ENCODE measurements at places on chromosomes 5 and 9.
A peak's percentile ranks its signal among the peaks of the same experiment; 100 is the strongest.

DNA sequence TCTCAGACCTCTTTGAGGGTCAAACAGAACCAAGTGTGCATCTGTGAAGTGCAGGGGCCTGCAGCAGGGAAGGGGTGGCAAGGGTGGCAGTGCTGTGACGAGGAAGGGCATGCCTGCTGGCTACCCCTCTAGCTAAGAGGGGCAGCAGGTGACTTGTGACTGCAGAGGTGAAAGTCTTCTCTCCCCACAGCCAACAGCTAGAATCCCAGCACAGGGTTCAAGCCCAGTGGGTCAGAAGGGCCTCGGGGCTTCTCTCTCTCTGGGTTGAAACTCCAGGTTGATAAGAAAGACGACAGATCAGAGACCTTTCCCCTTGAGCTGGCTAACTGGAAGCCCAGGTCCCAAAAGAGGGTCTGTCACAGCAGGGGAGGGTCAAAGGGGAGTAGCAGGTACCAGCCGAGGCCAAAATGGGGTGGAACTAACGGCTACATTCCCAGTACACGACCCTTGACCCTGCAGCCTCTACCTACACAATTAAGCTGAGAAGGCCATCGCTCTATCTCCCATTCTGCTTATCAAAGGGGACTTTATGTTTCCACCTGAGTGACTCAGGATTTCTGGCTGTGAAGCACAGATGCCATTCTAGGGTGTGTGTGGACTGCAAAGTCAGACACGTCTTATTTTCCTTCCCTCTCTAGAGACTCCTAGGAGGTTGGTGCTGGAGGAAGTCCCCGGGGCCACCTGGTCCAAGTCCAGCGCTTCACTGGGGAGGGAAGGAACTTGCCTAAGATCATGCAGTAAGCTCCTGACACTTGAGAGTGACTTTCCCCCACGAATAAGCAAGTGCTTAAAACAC is 14.6 kb downstream of the ANKS6 start:
- DNase-seq = no peak

DNA sequence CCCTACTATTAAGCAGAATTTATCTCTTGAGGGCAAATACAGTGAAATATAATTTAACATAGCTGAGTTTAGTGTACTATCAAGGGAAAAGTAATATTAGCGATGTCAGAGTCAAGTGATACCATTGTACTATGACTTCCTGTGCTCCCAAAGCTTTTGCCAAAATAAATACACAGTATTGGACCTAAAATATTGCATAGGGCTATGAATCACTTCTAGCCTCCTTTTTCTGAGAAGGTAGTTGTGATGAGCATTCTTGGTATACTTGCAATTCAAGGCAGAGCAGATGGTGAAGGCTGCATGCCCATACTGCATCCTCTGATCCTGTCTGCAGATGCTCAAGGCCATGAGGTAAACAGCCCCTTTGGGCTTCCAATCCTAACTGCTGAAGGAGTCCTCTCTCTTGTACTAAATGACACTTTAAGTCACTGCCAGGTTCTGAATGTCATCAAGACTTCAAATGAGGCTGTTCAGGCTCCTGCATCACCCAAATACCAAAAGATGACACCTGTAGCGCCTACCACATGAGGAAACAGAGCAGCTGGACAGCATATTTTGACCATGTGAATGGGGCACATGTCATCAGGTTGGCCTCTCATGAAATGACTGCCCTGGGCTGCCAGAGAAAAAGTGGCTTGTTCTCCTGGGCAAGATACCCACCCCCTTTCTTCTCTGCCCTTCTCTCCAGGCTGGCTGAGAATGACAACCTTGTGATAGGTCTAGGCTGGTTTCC is 29.7 kb upstream of the PPP2CA start:
- DNase-seq = no peak

- DNase-seq = no peak
Observed at GRCh38 chr5:73448463-73449136, at the start of gene FOXD1. Gene FOXD1, minus strand, starts transcription at chr5:73448777. Its CDS starts 415 bp downstream, at chr5:73448362.

DNA sequence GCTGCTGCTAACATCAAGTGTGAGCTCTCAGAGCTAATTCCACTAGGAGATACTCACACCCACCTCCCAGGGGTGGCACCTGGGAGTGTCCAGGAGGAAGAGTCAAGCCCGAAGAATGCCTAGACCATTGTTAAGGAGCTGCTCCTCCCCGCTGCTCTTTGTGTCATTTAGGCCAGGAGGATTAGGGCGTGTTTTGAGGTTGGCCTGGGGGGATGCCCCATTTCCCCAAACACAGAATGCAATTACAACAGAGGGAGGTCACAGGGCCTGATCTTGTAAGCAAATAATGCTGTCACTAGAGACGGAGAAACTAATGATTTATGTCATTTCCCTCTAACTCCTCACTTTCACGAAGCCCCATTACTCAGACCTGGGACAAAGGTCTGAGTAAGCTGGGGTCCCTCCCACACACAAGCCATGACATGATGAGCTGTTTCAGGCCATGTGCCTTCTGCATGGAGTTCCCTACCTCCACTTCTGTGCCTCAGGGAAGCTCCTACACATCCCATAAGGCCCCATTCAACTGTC is 312.5 kb downstream of the ACTL7B start:
- DNase-seq = no peak

GRCh38 chr5:132270706-132271105 is 13.2 kb downstream of the PDLIM4 start:
- no peak for DNase-seq

GRCh38 chr5:178232124-178232919 is at the start of gene PHYKPL:
Gene PHYKPL, minus strand, starts transcription at chr5:178232802. Its CDS starts 252 bp downstream, at chr5:178232550.
- peak; percentile 82 for DNase-seq

DNA sequence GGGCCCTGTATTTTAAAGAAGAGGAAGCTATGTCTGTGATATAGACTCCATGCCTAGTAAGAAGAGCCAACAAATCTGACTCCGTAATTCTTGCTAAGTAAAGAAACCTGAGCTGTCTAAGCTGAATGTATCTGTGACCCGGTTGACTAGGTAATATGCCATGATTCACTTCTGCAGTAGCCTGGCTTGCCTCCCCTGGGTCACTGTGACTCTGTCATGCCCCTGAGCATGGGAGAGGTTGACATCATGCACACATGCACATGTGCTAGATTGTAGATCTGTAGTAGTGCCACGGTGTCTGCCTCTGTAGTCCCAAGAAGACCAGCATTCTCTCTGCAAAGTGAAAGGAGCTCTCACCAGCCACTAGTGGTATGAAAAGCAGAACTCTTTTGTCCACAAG is 9.1 kb downstream of the SLC22A5 start:
- DNase-seq = no peak

GRCh38 chr5:136027311-136027710 is 1.5 kb upstream of the TGFBI start:
- no peak for DNase-seq

DNA sequence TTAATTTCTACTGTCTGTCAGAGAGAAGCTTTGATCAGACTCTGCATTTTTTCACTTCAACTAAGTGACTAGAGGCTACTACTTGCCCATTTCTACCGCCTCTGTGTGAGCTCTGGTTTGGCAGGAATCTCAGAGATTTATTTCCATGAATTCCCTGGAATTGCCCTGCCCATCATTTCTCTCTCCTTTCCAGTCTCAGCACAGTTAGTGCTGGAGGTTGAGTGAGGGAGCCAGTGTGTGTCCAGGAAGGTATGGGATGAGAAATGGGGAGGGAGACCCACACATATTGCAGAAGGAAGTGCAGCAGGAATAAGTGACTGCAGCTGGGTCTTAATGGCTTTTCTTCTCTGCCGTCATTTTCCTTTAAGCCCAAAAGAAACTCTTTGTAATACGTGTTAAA is 443.1 kb upstream of the ZNF462 start:
- DNase-seq = no peak

DNA sequence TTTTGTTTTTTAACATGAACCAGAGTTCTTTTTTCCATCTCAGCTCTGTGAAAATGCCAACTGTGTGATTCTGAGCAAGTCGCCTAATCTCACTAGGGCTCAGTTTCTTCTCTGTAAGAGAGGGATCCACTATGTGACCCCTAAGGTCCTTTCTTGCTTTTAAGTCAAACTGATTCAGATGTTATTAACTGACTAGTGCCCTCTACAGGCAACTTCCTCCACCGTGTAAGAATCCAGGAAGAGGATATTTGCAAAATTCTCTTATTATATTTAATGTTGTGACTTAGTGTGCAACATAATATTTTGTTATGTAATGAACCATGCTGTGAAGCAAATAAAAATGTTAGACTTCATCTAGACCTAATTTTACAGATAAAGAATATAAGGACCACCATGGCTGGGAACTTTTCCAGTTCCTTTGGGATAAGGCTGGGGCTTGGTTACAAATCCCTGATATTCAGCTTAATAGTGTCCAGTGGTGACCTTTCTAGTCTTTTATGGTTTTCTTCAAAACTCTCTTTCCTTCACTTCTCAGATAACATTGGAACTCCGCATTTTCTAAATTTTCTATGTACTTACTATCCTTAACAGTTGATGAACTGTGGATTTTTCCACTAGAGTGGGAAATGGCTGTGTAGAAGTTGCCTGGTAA is 244.7 kb downstream of the PIK3R1 start:
- peak; percentile 77 for DNase-seq

GRCh38 chr9:5510989-5511388 is 658 bp downstream of the PDCD1LG2 start:
- no peak for DNase-seq

- DNase-seq = peak; percentile 60
Observed at GRCh38 chr5:176542596-176543427, 5.6 kb upstream of the RNF44 start.

GRCh38 chr5:35926389-35927051 is 11.9 kb downstream of the CAPSL start:
- DNase-seq = peak; percentile 84

GRCh38 chr5:92908952-92909601 is 671.9 kb downstream of the NR2F1-AS1 start:
- no peak for DNase-seq

- DNase-seq = no peak
Observed at GRCh38 chr5:137666461-137666850, 69.4 kb downstream of the KLHL3 start.

DNA sequence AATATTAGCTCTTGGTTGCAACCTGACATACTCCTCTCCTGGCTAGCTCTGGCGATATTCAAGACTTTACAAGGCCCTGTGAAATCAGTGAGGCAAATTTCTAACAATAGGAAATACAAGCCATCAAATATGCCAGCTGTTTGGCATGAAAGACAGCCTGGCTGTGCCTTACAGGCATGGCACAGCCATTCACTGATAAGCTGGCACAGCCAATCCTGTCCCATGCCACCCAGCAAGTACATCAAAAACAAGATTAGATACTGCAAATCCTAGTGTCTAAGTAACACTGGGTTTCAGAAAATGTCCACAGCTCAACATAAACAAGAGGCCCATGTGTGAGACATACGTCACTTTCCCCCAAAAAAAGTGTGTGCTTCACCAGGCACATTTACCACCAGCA is 1045.8 kb upstream of the DMAC1 start:
- DNase-seq = no peak

- no peak for DNase-seq
Observed at GRCh38 chr9:34203275-34203991, 24.6 kb downstream of the UBAP1 start.

DNA sequence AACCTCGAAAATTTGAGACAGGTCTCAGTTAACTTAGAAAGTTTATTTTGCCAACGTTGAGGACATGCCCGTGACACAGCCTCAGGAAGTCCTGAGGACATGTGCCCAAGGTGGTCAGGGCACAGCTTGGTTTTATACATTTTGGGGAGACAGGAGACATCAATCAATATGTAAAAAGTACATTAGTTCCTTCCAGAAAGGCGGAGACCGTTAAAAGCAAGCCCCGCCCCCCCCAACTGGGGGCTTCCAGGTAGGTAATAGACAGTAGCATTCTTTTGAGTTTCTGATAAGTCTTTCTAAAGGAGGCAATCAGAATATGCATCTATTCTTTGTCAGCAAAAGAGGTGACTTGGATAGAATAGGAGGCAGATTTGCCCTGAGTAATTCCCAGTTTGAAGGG is 599 bp upstream of the MOCS2 start:
- DNase-seq = peak; percentile 12

Measured in NAMALWA (cell line).